ENCODE measurements at places on chromosomes 6 and 20.
A peak's percentile ranks its signal among the peaks of the same experiment; 100 is the strongest.

- no peak for DNase-seq
These were observed 15.0 kb downstream of the GABBR1 start for GRCh38 chr6:29617782-29618554.

- no peak for DNase-seq
These were observed 160.7 kb upstream of the KCNQ5 start for GRCh38 chr6:72461144-72461543.

DNA sequence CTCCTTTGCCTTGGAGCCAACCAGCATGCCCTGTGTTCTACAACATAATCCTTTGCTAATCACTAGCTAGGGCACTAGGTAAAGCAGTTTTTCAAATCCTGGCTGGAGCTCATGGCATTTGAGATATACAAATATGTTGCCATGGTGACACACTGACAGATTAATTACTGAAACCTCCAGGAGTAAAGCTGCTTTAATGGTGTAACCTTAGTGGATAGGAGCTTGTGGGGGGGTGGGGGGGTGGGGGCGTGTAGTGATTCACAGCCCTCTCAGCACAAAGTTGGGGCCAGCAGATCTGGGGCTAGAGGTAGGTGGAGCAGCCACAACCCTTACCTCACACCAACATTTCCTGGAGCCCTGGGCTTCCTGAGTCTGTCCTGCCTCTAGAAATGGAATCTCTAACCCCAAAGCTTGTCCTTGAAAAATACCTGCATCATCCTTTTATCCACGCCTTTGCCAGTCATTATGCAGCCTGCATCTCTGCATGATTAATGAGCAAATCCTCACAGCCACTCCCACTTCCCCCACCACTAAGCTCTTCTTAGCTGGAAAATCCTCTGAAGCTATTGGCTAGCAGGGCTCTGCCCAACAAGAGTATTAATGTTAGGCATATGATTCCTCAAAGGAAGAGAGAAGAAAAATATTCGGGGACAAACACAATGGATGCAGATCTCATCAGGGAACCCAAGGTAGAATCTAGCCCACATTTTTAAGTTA, 84.5 kb upstream of the PRND start:
- no peak for DNase-seq

- DNase-seq = no peak
These were observed 361.8 kb downstream of the QKI start for GRCh38 chr6:163776196-163776905.

DNA sequence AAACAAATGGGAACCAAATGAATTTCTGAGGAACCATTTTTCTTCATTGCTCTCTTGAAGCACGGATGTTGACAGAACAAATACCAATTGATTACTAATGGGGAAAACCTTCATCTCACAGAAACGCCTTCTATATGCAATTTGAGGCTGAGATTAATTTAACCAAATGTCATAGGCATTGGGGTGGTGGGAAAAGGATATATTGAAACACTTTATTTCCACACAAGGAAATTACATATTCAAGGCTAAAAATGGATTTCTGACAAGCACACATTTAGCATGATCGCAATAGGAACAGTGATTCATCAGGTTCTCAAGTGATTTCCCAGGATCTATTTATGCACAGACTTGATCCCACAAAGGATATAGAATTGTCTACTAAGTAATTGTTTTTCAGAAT, 88.9 kb downstream of the COL12A1 start:
- DNase-seq = no peak

- no peak for DNase-seq
These were observed 891 bp upstream of the POU3F2 start for GRCh38 chr6:98833307-98834059.

GRCh38 chr6:41422161-41422560, 86.8 kb downstream of the NCR2 start:
- no peak for DNase-seq

DNA sequence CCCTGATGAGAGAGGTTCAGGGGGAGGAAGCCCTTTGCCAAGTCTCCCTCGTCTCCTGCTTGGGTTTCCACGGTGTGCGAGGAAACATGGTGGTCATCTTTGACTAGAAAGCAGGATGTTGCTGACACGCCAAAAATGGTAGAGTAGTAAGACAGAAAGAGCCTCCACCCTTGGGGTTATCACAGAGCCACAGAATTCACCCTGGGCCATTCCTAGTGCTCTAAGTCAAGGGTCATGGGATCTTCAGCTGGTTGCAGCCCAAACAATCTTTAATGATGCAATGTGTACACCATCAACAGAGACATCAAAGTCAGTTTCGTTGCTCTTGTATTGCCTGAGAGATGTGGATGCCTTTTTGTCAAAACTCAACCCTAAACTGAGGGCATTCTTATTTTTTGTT, 201.9 kb downstream of the LY86 start:
- DNase-seq = no peak

GRCh38 chr20:1286267-1287024, 20.4 kb downstream of the SNPH start:
- no peak for DNase-seq

GRCh38 chr6:157019115-157019641, 242.0 kb downstream of the ARID1B start:
- DNase-seq = peak; percentile 44

DNA sequence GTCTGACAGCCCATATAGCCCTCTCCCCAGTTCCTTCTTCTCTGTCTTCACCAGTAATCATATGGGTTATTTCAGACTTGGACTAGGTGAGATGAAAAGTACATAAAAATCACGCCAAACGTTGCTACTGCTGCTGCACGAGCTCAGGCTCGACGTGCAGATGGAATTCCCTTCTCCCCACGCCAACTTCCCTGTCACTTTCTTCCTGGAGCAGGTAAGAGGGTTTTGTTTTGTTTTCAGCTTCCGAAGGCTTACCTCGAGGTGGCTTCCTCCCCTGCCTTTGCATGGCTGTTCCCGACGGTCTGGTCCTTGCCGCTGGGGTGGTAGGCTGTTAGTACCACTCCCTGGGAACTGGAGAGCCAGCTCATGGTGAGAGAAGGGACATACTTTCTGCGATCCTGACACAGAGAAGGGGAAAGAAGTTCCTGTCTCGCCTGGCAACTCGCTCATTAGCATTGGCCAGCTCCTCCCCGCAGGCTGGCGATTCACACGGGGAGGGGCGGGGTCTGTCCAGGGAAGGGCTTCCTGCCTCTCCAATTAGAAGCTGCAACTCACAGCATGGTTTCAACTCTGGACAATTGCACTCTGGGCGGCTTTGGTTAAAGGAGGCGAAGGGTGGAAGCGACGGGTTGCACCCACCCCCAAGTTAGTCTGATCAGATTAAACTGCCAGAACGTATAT, at the start of gene ARHGAP18:
TSS of gene ARHGAP18 (minus strand) at position 409 of the 681 bp plus-strand sequence. CDS start at position 368, 41 bp downstream.
- peak; percentile 50 for DNase-seq

- DNase-seq = no peak
These were observed 14.6 kb upstream of the SYNJ2 start for GRCh38 chr6:157967020-157967419.

DNA sequence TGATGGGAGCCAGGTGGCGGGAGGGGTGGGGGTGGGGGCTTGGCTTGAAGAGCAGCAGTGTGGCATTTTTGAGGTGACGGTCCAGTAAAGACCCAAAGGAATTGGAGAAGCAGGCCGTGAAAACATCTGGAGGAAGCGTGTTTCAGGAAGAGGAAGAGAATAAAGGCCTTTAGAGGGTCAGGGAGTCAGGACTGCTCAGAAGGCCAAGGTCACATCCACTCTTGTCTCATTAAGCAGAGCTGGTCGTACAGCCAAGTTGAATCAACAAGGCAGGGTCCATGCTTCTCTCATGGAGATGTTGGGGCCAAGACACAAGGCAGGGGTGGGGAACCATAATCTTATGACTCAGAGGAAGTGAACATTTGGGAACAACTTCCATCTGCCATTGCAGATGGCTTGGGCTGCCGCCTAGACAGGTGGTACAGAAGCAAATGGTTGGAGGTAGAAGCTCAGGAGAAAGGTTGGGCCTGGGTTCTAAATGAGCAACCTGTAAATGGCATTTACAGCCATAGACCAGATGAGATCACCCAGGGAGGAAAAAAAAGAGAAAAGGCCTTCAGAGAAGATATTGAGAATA, 179.6 kb downstream of the TTLL2 start:
- peak; percentile 59 for DNase-seq

DNA sequence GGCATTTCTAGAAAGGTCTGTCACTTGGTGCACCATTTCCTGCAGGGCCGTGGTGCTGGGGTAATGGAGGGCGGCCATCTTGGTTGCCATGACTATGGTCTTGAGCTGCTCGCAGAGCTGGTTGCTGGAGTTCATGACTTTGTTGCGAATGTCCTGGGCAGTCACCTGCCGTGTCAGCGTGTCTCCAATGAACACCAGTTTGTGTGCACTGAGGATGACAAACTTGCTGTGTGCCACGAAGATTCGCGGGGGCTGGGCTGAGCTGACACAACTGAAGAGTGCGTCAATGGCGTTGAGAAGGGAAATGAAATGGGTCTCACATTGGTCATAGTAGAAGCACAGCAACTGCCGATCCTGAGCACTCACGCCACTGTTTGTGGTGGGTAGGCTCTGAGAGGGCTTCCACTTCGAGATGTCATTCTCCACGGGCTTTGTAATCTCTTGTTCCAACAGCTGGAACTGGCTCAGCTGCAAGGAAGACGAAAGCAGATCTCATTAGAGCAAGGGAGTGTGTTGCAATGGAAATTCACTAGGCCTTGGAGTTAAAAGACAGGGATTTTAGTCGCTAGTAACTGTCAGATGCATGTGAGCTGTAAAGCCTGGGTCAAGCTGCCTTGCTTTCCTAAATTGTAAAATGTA, 47.1 kb downstream of the NEDD9 start:
- DNase-seq = no peak

DNA sequence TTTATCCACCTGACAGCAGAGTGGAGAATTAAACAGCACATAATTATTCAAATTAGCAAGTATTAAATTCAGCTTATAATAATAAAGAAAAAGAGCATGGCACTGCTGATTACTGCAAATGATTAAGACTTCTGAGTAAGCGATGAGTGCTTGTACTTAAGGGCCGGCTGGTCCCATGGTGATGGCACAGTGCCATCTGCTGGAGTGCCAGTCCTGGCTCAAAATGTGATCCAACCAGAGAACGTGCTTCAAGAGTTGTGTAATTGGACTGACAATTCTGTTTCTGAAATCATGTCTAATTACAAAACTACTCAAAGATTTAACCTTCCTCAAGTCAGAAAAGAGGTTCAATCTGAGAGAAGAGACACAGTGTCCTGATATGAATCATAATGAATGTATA, 181.6 kb upstream of the RGS17 start:
- no peak for DNase-seq

- no peak for DNase-seq
These were observed 937 bp downstream of the SPACA1 start for GRCh38 chr6:88048578-88048977.

- no peak for DNase-seq
These were observed 131.9 kb upstream of the SYNDIG1 start for GRCh38 chr20:24337551-24337950.

- no peak for DNase-seq
These were observed 198.2 kb downstream of the ERMARD start for GRCh38 chr6:169949511-169950097.

DNA sequence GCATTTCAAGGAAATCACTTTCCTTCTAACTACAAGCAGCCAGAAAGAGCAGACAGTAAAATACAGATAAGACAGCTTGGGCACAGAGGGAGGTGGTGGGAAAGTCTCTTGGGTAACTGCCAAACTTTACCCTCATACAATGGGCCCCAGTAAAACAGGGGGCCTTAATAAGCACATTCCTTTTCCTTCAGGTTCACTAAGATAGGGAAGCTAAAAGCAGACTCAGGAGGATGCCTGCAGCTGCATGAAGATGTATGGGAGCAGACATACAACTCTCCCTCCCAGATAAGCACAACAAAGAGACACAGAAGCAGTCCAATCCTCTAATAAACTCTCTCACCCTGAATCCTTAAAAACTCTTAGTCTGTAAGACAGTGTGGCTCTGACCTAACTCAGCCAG, 49.0 kb downstream of the SIM1 start:
- DNase-seq = no peak

- DNase-seq = no peak
These were observed 133.8 kb downstream of the SMOC2 start for GRCh38 chr6:168574699-168575195.

DNA sequence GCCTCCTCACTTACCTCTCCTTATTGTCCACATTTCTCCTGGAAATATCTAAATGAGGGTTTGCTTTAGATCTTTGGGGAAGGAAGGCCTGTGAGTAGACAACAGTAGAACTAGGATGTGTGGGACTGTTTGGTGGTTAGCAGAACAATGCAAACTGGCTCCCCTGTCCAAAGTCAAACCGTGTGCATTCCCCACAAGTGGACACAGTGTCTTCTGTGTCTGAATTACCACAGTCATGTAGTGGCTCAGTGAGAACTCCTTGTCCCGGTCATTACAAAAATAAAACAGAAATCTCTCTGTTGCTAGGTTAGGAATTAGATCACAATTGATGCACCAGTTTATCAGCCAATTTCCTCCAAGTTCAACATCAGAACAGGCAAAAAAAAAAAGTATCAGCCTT, 455 bp upstream of the ADGRF4 start:
- DNase-seq = no peak

GRCh38 chr6:17971128-17972073, 16.0 kb downstream of the KIF13A start:
- no peak for DNase-seq

DNA sequence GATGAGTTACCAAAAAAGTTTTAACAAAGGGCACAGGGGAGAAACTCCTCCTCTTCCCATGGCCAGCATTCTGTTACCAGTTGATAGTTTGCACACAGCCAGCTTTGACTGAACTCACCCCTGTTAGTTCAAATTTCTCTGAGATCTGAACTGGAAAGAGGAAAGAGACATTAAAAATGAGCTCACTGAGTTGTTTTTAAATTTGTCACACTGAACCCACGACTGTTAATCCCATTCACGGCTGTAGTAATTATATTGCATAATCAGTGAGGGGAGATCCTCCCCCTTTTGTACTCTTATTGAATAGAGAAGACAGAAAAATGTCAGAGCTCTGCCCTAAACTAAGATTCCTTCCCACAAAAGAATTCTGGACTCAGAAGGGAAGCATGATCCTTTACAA, 17.5 kb upstream of the DSP start:
- DNase-seq = no peak

GRCh38 chr20:15318682-15319081, 981.3 kb upstream of the FLRT3 start:
- no peak for DNase-seq

GRCh38 chr6:107991772-107992550, 34.0 kb upstream of the SEC63 start:
- no peak for DNase-seq

GRCh38 chr6:118370722-118371121, 177.4 kb upstream of the PLN start:
- DNase-seq = no peak

GRCh38 chr6:135811644-135812526, 39.6 kb upstream of the PDE7B start:
- DNase-seq = no peak

- no peak for DNase-seq
These were observed 916 bp downstream of the SOX18 start for GRCh38 chr20:64048402-64049044.

GRCh38 chr6:118722829-118723813, 71.7 kb upstream of the CEP85L start:
- no peak for DNase-seq

All from DMS 273 treated with DMSO at 0.1 percent for 48 hours (cell line).